ENCODE measurements at places on chromosomes 7 and 10.

DNA sequence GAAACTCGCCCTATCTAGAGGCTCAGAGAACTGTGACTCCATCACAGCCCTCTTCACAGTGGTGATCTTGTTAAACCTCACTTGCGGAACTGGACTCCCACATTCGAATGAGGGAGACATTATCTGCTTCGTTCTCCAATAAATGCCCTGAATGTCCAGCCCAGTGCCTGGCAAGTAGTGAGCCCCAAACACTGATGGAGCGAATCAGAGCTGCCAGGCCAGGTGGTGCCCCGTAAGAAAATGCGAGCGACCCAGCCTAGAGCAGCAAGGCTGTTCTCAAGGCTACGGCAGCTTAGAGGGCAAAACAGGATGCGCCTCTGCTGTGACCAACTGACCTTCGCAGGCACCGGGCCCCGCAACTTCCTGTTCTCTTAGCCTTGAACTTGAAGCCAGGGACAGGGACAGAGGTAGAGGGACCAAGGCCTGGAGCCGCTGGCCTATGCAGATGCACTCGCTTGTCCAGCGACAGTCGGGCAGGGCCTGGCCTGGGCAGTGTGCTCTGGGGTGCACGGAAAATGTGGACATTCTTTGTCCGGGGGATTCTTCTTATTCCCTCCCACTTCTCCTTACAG, 217.6 kb downstream of the TCERG1L start:
- DNase-seq, result no peak

DNA sequence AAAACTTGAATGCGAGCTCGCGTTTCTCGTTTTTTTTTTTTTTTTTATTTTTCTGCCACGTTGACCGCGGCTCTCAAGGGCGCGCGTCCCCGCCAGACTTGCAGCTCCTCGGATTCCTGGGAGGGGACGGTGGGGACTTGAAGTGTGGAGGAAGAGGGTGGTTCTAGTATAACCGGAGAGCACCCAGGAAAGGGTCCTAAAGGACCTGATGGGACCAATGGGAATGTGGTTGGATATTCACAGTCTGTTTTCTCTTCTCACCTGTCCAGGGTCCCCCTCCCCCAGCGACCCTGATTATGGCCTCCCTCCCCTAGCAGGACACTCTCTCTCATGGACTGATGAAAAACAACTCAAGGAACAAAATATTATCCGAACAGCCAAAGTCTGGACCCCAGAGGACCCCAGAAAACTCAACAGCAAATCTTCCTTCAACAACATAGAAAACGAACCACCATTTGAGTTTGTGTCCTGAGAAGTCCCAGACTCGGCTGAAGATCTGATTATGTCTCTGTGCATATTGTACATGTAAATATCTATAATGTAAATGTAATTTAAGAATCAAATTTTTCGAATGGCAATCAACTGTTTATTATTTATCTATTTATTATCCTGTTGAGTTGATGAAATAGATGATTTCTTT, 1.4 kb downstream of the PTF1A start:
- DNase-seq, result no peak

GRCh38 chr7:130844811-130845580, 111.0 kb upstream of the KLF14 start:
- DNase-seq, result no peak

GRCh38 chr7:1127001-1127400, 33.0 kb downstream of the ZFAND2A start:
- DNase-seq, result no peak

DNA sequence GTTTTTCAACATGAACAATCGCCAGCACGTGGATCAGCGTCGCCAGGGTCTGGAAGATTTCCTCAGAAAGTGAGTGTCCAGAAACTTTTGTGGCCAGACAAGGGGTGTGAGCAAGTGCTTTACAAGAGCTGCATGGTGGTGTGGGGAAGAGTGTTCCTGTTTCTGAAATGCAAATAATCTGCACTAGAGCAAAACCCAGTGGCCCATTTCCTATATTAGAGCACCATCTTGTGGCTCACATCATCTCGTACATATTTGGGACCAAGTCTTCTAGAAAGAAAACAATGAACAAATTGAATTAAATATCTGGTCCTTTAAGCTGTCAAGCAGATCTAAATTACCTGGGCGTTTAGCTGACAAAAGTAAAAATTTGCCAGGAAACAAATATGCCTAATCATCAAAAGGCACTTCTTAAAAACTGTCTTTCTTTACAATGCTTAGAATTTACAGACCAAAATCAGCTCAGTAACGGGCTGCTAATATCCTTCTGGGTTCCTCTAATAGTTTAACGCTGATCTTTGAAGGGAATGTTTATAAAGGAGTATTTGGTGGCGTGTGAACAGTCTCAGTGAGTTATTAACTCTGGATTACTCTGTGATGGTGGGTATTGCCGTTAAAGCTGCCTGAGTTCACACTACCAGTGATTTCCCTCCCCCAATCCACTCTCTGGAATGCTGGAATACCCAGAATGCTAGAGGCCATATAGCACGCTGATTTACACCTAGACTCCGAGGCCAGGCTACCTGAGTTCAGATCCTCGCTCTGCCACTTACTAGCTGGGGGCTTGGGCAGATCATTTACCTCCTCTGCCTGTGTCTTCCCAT, 73.6 kb downstream of the SNX10 start:
- DNase-seq, result peak; percentile 80

- DNase-seq, result no peak
Observed at GRCh38 chr10:99648717-99649116, 10.6 kb upstream of the ENTPD7 start.

DNA sequence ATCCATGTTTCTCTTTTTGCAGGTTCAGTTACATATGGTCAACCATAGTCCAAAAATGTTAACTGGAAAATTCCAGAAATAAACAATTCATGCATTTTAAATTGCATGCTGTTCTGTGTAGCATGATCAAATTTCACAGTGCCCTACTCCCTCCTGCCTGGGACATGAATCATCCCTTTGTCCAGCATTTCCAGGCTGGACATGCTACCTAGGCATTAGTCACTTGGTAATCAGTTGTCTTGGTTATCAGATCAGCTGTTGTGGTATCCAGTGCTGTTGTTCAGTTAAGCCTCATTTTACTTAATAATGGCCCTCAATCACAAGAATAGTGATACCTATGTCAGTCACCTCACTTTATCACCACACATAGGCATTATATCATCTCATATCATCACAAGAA, 7.3 kb upstream of the PNLIP start:
- DNase-seq, result no peak

DNA sequence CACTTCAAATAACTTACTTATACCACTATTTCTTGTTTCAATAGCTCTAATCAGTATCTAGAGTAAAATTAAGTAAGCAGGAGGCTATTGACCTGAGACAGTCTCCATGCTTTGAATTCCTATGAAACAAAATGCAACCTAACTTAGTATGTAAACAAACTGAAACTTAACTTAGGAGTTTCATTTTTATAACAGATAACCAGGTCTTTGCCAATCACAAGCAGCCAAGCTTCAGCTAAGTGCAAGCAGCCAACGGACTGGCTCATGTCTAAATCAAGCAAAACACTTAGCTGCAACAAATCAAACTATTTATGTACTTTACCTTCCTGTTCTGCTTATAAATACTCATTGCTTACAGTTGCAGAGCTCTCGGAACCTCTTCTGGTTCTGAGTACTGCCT, 4.4 kb upstream of the GSTK1 start:
- no peak for DNase-seq

- no peak for DNase-seq
Observed at GRCh38 chr10:71721313-71721712, 1.7 kb upstream of the C10orf105 start.

DNA sequence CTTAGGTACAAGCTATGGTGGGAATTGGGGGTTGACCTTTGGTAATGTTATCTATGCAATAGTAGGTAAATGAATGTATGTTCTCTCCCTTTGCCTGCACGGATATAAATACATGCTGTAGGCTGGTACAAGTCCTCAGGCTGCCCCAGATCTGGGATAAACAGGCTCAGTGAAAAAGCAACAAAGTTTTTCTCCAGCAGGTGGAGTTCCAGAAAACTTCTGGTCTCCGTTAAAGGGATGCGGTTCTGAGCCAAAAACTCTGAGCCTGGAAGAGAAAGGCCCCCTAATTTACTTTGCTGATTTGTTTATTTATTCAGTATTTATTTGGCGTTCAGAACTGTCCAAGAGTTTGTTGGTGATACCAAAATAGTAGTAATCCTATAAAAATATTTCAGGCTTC, 204.7 kb downstream of the ADRA2A start:
- no peak for DNase-seq

- no peak for DNase-seq
Observed at GRCh38 chr10:79376078-79376628, 28.9 kb downstream of the PPIF start.

DNA sequence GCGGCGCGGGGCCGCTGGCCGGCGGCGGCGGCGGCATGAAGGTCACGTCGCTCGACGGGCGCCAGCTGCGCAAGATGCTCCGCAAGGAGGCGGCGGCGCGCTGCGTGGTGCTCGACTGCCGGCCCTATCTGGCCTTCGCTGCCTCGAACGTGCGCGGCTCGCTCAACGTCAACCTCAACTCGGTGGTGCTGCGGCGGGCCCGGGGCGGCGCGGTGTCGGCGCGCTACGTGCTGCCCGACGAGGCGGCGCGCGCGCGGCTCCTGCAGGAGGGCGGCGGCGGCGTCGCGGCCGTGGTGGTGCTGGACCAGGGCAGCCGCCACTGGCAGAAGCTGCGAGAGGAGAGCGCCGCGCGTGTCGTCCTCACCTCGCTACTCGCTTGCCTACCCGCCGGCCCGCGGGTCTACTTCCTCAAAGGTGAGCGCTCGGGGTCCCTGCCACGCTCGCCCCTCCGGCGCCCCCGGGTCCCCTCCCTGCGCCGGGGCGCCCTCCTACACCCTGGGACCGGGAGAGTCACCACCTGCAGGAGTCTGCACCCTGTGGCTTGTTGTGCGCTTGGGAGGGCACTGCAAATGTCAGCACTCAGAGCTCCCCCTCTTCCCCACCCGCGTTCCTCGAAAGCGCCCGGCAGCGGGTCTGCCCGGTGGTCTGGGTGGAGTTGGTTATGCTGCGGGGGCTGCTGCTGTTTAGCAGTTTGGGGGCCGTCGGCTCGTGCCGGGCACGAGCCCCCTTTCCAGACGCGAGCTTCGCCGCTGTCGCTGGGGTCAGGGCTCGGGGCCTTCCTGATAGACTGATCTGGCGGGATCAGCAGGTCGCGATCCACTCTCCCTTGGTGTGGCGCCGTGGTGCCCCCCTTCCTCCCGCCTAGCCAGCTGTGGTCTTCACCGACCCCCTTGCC, 627 bp downstream of the DUSP5 start:
- no peak for DNase-seq

- DNase-seq, result no peak
Observed at GRCh38 chr10:11667756-11668155, 56.3 kb upstream of the USP6NL start.

- DNase-seq, result peak; percentile 29
Observed at GRCh38 chr7:108771853-108772252, 202.2 kb downstream of the DNAJB9 start.

DNA sequence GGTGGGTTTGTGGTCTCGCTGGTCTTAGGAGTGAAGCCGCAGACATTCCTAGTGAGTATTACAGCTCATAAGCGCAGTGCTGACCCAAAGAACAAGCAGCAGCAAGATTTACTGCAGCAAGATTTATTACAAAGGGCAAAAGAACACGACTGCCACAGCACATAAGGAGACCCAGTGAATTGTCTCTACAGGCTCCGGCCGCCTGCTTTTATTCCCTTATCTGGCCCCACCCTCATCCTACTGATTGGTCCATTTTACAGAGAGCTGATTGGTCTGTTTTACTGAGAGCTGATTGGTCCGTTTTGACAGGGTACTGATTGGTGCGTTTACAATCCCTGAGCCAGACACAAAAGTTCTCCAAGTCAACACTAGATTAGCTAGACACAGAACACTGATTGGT, 82.1 kb downstream of the VIPR2 start:
- no peak for DNase-seq

DNA sequence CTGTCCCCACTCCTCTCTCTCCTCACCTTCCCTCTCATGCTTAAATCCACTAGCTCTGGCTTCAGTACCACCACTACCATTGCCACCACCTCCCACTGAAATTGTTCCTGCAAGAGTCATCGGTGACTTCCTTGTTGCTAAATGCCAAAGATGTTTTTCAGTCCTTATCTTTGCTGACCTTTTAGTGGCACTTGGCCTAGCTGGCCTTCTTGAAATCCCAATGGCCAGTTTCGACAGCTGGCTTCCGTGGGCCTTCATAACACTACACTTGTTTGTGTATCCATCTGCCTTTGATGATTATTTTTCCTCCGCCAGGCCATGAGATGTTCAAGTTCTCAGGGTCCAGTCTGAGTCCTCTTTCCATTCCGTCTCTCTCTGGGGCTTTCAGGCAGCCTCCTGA, 118.2 kb upstream of the NANOS1 start:
- no peak for DNase-seq

- DNase-seq, result peak; percentile 83
Observed at GRCh38 chr7:901388-902154, 25.2 kb downstream of the GET4 start.

DNA sequence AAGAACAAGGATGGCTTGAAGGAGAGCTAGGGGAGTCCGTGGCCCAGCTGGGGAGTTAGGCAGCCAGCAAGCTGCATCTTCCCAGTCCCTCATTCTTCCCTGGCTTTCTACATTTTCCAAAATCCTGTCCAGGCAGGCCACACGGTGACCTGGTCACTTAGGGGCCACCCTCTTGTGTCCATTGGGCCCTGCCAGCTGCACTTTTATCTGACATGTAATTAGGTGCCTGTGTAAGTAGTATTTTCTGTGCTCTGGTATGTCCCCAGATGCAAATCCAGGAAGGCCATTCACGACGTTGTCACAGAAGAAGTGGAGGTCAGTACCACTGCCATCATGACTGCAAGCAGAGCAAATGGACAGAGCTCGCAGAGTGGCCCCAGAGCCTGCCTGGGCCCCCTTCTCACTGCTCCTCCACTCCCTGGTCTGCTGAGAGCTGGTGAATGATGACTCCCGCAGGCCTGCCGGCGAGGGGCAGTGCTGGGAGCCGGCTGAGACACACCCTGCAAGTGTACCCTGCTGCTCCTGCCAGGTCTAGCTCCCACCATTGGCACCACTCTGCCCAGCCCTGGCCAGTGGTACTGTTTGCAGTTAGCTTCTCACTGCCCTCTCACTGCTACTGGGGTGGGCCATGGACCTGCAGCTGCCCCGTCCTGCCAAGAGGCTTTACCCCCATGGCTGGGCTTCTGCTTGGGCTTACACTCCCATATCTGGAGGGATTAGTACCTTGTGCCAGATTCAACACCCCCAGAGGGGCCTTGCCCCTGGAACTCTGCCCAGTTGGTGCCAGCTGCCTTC, 98.2 kb downstream of the GLRX3 start:
- DNase-seq, result no peak

All from putamen (tissue), 1 donor.